ENCODE measurements at places on chromosomes 11 and 22.
A peak's percentile ranks its signal among the peaks of the same experiment; 100 is the strongest.

- peak; percentile 42 for DNase-seq
Measured at GRCh38 chr11:120172054-120172911, 34.4 kb upstream of the TRIM29 start.

- DNase-seq: no peak
Measured at GRCh38 chr11:59777104-59777503, 21.9 kb downstream of the STX3 start.

DNA sequence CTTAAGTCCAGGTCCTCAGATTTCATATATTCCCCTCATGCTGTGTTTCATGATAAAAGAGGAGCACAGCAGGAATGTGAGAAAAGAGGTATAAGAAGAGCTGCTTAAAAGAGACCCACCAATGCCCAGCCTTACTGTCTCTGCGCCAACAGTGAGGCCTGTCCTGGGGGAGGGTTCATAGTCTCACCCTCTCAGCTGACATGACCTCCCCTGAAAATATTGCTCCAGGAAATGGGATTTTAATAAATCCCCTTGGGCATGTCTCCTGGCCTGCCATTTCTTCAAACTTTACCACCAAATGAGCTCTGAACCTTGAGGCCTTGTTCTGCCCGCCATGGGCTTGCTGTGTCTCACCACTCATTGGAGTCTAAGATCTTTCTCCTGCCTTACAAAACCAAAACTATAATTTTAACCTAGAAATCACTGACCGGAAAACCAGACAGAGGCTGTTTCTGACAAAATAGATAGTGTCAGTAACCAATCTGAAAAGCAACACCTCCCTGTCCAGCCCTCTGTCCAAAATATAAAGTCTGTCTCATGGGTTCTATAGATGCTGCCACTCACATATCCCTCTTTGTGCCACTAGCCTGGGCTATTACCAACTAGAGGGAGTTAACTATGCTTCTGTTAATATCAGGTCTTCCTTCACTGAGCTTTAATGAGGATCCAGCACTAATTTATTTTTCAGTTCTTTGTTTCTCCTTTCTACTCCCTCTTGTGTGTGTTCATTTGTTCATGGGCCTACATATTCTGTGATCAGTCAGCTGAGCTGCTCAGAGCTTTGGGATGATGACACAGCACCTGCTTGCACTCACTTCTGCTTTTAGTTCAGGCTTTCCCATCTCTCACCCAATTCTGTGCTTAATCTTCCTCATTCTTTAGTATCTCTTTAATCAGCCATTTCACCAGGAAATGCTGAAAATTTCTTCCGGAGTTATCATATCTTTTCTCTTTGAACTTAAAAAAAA, at the start of gene OR2AG2:
TSS of gene OR2AG2 (minus strand) at position 51 of the 968 bp plus-strand sequence. CDS start 3,019 bp downstream, outside the sequence.
- no peak for DNase-seq

GRCh38 chr11:16321148-16321547, 35.2 kb downstream of the SOX6 start:
- no peak for DNase-seq

DNA sequence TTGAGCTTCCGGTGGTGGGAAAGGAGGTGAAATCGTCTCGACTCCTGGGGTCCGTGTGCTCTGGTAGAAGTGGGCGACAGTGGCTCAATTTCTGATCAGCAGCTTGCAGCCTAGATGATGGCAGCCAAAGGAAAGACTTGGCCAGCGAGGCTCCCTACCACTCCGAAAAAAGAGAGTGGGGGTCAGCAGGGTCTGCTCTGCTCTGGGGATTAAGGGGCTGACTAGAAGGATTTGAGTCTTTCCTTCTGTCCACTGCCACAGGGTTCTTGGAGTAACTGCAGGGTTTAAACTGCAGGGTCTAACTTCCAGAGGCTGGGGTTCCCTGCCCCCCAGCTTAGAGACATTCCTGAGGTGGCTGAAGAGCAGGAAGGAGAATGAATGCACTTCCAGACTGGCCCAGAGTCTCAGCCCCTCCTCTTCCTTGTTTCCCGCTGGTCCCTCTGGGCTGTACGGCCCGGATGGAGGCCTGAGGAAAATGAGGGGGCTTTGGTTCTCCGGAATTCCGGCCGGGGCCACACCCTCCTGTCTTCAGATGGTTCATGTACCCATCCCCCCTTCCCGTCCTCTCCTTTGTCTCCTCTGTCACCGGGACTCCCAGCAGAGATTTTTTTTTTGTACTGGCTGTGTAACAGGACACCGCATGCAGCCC, 907 bp downstream of the SERPINH1 start:
- no peak for DNase-seq

- DNase-seq: peak; percentile 55
Measured at GRCh38 chr11:93740730-93741093, 583 bp downstream of the TAF1D start.

DNA sequence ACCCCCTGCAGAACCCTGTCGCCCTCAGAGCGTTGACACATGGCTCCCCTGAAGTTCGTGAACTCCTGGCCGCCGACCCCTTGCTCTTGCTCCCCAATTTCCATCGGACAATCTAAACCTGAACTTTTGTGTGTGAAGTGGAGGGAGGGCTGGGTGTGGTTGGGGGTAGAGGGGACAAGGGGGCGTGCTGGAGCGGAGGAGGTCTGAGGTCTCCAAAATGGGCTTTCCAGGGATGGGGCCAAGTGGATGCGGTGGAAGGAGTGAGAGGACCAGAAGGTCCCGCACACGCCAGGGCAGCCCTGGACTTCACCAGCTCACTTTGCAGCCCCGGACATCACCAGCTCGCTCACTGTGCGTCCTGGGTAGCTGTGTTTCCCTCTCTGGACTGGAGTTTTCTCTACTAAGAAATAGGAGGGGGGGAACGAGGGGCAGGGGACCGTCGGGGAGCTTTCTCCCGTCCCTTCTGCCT, 18.6 kb downstream of the CREB3L1 start:
- no peak for DNase-seq

DNA sequence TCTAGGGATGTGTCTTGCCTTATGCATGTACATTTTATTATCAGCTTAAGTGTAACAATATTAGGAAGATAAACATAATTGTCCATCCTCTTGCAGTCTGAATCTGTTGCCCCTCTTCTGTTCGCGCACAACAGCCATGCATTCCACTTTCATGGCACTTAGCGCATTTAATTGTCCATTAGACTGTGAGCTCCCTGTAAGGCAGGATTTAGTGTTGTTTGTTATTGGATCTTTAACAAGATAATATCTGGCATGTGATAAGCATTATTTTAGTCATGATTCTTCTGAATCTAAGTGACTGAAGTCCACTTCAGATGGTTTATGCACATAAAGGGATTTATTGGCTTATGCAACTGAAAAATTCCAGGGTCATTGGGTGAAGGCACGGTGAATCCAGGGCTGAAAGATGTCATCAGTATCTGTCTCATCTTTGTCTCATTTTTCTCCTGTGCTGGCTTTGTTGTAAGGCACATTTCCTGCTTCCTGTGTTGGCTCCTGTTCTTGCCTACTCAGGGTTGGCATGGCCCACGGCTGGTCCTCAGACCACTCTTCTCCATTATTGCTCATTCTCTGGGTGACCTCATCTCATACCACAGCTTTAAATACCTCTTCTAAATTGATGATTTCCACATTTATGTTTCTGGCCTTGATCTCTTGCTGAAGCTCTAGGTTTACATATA, 37.6 kb downstream of the ATXN10 start:
- no peak for DNase-seq

DNA sequence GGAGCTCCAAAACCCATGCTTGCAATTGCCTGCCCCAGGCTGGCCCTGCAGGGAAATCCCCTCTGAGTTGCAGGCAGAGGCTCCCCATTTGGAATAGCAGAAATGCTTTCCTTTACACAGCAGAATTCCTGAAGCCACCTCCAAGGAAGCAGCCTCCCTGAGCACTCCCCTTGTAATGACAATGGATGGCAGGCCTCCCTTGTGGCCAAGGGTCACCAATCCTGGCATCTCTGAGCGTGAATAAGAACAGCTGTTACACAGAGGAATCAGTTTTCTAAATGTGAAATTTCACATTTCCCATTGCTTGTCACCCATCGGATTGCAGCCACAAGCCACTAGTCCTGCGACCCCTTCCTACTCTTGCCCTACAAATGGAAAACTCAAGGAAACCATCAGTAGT, 107.6 kb downstream of the GALNT18 start:
- no peak for DNase-seq

GRCh38 chr11:122785031-122785541, 53.2 kb upstream of the CRTAM start:
- peak; percentile 97 for DNase-seq

- DNase-seq: no peak
Measured at GRCh38 chr11:130171534-130171933, 12.0 kb downstream of the ST14 start.

DNA sequence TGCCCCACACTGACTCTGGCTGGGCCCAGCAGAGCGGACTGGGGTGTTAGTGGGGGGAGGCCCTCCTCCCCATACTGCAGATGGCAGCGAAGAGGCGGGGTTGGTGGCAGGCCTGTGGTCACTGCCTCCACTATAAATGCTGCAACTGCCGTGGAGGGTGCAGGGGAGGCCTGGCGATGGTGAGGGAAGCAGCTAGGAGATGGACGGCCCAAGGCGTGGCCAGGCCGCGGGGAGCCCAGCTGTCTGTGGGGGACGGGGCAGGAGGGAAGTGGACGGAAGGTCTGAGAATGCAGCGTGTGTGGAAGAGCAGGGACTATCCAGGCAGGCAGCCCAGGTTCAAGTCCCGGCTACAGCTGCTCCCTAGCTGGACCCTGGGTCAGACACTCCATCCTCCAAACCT, 18.3 kb downstream of the DNAL4 start:
- no peak for DNase-seq

DNA sequence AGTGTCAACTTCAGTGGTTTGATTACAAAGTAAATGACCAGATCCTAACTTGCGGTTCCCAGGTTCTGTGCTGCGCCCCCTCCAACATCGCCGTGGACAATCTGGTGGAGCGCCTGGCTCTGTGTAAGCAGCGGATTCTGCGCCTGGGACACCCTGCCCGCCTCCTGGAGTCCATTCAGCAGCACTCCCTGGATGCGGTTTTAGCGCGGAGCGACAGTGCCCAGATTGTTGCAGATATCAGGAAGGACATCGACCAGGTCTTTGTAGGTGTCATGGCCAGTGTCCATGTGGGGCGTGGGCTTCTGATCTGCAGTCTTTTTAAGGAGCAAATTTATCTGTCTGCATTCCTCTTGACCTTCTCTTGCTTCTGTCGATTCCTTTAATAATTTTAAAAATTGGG, 11.1 kb downstream of the IGHMBP2 start:
- DNase-seq: no peak

DNA sequence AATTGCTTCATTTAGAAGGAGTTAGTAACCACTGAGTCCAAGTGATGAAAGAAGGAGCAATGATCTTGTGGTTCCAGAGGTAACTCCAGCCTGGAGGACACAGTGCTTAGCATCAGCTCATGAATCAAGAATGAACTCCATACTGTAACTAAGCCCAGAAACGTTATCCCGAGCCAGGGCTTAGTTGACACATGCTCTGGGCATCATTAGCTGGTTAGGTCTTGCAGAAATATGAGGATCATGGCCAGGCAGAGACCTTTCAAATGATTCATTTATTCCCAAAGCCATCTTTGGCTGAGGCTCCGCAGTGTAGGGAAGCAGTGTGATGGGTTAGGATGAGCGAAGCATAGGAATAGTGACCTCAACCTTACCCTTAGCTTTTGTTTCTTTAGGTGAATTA, 277.4 kb downstream of the FAM76B start:
- no peak for DNase-seq

DNA sequence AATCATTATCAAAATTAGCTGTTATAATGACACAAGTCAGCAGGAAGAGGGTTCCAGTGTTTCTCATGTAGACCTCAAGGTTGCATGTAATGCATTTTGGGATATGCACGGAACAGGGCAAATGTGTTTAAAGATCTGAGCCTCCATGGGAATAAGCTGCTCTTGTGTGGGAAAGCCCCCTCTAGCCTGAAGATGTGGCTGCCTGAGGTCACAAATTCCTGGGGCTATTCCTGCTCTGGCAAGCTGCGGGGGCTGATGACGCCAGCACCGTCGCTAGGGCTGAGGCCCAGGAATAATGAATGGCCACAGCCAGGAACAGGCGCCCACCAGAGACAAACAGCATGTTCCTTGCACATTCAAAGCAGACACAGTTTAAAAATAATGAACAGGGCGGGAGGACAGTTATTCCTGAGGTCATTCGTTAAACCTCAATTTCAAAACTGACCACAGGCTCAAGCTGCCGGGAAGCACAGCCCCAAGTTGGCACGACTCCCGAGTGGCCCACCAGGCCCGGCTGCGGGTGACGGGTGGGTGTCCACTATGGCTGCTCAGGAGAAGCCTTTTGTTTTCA, 11.7 kb downstream of the OSBPL5 start:
- DNase-seq: no peak

- peak; percentile 64 for DNase-seq
Measured at GRCh38 chr11:44804449-44805437, 78.0 kb downstream of the TSPAN18 start.

- DNase-seq: no peak
Measured at GRCh38 chr11:59773083-59773440, 17.9 kb downstream of the STX3 start.

- DNase-seq: peak; percentile 93
Measured at GRCh38 chr11:72038491-72038890, 39.8 kb downstream of the IL18BP start.

- no peak for DNase-seq
Measured at GRCh38 chr11:32072872-32073643, 17.8 kb upstream of the RCN1 start.

- no peak for DNase-seq
Measured at GRCh38 chr22:27952779-27953178, 33.7 kb upstream of the PITPNB start.

GRCh38 chr11:110311783-110312579, 15.6 kb upstream of the RDX start:
- no peak for DNase-seq

- no peak for DNase-seq
Measured at GRCh38 chr11:80916173-80916798, 1475.5 kb upstream of the TENM4 start.

DNA sequence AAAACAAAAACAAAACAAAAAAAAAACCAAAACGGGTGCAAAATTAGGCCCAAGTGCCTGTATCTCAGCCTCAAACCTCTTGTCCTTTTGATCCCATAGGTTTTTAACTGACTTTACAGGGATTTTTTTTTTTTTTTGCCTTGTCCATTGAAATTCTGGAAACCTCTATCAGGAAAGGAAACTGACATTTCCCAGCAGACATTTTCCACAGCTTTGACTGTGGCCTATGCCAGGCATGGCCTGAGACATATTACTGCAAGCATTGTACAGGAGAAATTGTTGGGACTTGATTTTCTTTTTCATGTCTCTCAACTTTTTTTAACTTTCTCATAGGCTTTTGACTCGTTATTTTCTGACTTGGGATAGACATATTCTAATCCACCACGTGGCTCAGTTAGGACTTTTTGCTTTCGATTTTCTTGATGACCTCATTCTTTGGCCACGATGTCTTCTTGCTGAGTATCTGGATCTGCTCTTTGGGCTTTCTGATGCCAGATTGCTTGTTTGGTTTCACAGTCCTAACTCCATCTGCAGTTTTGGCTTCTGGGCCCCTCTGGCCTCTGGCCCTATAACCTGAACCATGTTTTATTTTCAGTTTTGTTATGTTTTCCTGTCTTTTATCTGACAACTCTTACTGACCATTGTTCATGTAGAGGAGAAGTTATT, 336.1 kb upstream of the C11orf87 start:
- DNase-seq: peak; percentile 89

Data from cerebellar cortex (tissue), 1 donor.